Activated CD8-positive, alpha-beta memory T cell treated with anti-CD3 and anti-CD28 coated beads, Interleukin-2, amount 10 ng/mL, durations not matched to agents 7 days and 5 days (primary cell): ENCODE measurements at places on chromosomes 7 and 10.

GRCh38 chr10:32132357-32132946 is 76.2 kb upstream of the KIF5B start:
- DNase-seq: no peak

GRCh38 chr10:5625992-5626777 is 40.2 kb downstream of the ASB13 start:
- DNase-seq: peak; percentile 51

GRCh38 chr7:71354716-71355115 is 222.8 kb downstream of the GALNT17 start:
- no peak for DNase-seq

GRCh38 chr10:125066764-125067450 is 93.5 kb downstream of the CTBP2 start:
- no peak for DNase-seq

DNA sequence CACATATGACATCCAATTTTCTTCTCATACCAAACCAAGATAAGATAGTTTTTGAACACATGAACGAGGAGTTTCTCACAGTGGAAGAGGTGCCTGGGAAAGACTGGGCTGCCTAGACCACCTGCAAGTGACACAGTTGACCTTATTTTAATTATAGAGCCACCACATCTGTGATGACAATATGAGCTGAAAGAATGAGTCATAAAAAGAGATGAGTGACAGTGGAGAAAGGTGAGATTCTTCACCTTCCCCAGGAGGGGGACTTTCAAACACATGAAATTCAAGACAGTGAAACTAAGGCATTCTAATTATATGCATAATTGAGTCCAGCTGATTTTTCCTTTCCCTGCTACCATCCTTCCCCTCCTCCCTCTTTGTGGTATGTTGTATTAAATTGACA is 475.5 kb downstream of the NXPH1 start:
- DNase-seq: no peak

- DNase-seq: peak; percentile 77
Measured at GRCh38 chr10:45557275-45557905, 115.2 kb downstream of the ZFAND4 start.

- no peak for DNase-seq
Measured at GRCh38 chr10:51260376-51260775, 186.1 kb downstream of the PRKG1 start.

- no peak for DNase-seq
Measured at GRCh38 chr7:148774471-148774870, 75.8 kb downstream of the CUL1 start.

- no peak for DNase-seq
Measured at GRCh38 chr7:52270301-52270700, 765.1 kb upstream of the POM121L12 start.

DNA sequence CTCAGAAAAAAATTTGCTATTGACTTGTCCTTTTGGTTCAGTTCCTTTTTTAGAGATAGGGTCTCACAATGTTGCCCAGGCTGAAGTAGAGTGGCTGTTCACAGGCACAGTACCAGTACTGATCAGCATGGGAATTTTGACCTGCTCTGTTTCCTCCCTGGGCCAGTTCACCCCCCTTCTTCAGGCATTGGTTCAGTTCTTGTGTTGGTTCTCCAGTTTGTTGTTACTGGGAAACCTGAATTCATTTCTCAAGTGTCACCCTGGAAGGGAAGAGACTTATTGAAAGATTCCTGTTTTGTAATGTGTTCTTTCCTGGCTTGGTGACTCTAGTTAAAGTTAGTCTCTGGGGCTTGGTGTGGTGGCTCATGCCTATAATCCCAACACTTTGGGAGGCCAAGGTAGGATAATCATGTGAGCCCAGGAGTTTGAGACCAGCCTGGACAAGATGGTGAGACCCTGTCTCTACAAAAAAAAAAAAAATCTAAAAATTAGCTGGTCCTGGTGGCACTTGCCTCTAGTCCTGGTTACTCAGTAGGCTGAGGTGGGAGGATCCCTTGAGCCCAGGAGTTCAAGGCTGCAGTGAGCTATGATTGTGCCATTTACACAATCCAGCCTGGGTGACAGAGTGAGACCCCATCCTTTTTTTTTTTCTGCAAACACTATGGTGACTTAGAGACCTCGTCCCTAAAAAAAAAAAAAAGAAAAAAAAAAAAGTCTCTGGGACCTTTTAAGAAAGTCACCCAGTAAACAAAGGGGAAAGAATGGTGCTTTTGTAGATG is 52.7 kb downstream of the CNNM2 start:
- no peak for DNase-seq

DNA sequence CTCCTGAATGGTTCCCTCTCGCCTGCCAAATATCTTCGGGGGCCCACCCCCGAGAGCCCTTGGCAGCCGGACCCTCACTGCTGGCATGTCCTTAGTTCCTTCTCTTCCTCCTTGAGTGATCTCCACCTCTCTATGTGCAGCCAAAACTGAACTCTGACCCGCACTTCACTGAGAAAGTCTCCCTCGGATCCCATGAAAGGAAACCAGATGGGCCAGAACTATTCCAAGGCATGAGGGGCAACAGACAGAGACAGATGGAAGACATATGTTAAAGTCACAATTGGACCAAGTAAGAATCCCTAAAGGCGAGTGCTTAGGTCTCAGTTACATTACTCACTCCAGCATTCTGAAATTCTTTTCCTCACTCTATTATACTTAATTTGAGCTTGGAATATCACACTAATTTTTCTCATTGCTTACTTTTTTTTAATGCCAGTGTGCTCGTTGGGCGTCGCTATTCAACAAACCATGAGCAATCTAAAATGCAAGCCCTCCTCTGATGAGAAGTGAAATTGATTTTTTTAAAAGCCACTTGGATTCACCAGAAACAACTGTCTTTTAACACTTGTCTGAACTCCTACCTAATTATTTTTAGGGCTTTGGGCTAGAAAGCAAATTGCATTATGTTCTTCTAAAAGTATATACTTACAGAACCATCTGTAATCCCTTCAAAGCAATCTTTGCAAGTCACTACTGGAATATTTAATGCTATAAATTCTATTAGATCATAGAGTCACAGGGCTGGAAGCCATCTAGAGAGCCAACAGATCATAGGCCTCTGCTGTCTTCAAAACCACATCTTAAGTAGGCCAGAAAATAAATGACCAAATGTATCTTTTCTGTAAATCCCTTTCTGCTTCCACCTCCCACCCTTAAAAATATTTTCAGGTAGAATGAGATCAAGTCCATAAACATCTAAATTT is 43.3 kb upstream of the EZH2 start:
- DNase-seq: no peak

- DNase-seq: peak; percentile 59
Measured at GRCh38 chr10:62046522-62047227, 145.2 kb downstream of the ARID5B start.

- DNase-seq: peak; percentile 93
Measured at GRCh38 chr10:43396928-43397624, 11.9 kb downstream of the HNRNPF start.

- no peak for DNase-seq
Measured at GRCh38 chr10:1366322-1366691, 310.1 kb downstream of the WDR37 start.

DNA sequence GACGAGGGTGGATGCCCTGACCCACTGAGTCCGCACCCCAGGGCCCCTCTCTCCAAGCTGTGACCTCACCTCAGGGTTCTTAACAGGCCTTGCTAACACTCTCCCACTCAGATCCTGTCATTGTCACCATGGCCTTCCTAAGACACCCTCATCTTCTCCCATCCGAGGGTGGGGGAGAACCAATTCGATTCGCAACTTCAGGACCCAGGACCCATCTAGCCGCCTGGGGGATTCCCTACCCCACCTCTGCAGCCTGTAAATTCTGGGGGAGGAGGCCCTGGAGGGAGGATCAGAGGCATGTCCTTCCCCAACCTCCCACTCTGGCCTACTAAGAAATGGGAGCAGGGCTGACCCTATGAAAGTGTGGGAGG is 17.4 kb downstream of the TRIM8 start:
- no peak for DNase-seq

DNA sequence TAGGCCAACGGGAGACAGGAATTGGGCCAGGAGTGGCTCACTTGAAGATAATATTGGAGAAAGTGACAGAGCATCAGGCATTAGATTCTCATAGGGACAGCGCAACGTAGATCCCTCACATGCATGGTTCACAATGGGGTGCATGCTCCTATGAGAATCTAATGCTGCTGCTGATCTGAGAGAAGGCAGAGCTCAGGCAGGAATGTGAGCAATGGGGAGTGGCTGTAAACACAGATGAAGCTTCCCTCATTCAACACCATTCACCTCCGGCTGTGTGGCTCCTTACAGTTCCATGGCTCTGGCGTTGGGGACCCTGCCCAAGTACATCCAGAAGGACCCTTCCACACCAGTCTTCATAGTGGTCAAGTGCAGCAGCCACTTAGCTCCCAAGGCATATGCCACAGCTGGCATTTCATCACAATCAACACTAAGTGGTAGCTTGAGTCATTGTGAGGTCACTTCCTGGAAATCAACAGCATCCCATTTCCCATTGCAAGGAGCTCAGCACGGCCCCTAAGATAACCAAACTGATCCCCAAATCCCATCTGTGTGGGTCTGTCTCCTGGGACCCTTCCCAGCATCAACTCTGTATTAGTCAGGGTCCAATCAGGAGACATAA is 174.5 kb downstream of the TPST1 start:
- no peak for DNase-seq

DNA sequence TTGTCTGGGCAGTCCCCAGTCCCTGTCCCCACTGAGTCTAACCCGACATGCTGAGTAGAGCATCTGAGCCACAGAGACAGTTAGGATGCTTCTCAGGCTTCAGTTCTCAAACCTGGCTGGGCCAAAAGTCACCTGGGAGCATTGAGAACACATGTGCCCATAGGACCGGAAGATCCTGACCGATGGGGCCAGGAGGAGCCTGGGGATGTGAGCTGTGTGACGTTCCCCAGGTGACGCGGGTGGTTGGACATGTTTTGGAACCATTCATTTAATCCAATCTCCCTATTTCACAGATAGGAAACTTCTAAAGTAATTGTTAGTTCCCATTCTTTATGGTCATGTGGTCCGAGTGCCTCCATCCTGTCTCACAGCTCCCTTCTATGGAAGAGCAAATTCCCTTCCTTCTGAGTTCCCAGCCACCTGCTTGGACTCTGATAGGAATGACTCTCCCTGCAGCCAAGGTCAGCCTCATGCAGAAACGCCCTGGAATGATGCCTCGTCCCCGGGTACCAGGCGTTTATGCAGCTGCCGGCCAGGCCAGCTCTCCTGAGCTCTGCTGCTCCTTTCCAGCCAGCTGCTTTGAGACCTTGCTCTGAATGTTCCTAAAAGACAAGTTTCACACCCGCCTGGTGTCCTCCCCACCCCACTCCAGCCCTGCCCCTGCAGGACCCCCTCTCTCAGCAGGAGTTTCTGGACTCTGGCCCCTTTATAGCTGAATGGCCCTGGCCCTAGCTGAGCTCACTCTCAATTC is 166.5 kb upstream of the RHEB start:
- no peak for DNase-seq

DNA sequence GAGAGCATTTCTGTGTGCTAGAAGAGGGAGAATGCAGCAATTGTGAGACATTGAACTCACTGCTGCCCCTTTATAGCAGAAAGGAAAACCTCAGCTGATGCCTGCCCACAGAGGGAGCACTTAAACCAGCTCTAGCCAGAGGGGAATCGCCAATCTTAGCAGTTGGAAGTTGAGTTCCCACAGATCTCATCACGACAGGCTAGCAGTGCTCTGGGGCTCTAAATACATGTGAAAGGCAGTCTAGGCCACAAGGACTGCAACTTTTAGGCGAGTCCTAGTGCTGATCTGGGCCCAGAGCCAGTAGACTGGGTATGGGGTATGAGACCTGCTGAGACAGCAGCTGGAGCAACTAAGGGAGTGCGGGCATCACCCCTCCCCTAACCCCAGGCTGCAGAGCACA is 25.2 kb upstream of the PRR15 start:
- DNase-seq: no peak

DNA sequence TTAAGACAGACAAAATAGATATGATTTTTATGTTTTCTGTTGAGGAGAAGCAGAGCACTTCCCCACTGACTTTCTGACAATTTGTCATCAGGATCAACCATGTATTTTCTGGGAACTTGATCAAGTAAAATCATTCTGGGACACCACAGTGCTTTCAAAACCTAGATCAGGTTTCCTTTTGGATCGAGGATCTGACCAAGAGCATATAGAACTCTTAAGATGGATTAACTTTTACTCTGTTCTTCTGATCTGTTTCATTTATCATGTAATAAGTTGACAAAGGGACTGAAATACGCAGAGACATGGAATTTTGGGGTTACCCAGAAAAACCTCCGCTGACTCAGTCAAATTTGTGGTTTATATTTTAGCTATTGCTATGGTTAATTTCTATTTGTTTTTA is 136.0 kb upstream of the WNT16 start:
- DNase-seq: no peak

DNA sequence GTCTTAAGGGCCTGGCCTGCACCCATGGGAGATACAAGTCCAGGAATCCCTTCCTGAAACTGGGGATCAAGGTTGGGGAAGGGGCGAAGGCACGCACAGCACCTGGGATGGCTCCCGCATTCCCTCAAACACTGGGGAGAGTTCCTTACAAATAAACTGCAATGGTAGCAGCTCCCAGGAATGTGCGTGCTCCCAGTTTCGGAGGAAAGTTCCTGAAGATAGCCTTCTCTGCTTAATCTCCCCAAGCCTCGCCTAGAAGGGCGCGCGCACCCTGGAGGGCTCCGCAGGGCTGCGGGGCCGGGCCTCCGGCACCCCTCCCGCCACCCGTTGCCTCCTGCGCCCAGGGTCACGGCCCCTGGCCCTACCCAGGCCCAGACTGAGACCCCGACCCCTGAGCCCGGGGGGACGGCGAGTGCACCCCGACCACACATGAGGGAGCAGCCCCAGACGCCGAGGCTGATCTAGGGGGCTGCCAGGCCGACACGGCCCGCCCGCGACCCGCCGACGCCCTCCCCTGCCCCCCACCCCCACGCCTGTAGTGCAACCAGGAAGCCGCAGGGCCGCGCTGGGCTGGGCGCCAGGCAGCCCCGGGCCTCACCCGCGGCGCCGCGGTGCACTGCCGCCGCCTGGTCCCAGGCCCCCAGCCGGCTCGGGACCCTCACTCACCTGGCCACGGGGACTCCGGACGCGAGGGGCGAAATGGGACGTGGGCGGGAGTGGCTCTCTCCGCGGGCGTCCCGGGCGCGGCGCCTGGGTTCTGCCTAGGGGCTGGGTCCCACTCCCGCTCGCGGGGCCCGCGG is 460 bp downstream of the ANXA11 start:
- peak; percentile 59 for DNase-seq

- no peak for DNase-seq
Measured at GRCh38 chr7:43700059-43700501, 29.2 kb downstream of the COA1 start.

GRCh38 chr10:3772361-3773171 is 12.4 kb downstream of the KLF6 start:
- DNase-seq: no peak

DNA sequence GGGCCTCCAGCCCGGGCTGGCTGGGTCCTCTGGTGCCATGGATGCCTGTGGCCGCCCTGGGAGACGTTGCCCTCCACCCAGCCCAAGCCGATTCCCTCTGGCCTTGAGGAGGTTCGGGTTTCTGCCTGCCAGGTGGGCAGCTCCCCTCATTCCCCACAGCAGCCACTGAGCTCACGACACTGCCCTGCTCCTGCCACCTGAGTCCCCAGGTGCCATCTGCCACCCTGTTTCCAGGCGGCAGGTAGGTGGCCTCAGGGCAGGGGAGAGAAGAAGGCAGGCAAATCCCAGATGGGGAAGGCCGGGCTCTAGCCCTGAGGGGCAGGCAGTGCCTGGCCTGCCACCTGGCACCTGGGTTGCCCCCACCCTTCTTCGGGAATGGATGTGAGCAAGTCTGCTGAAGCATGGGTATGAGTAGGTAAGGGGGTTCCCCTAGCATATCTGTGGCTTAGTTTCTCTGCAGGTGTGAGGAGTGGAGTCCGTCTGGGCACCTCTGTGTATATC is 92.2 kb upstream of the PPIF start:
- no peak for DNase-seq

GRCh38 chr10:16894821-16895220 is 77.6 kb upstream of the RSU1 start:
- DNase-seq: no peak
